ENCODE measurements at places on chromosomes 7 and 10. TPM values are rescaled to one million over a fixed set of nuclear protein-coding genes. Genes with fewer than 3 reads are reported as not detected.

The CCL26 gene
- 2.6 TPM for total RNA-seq

The APBB1IP gene
- total RNA-seq: not detected

The RBM20 gene
- total RNA-seq: 0.15 TPM

The PDZD7 gene
- total RNA-seq: 5.1 TPM

The TAS2R4 gene
- 0.63 TPM for total RNA-seq

The SLC39A12 gene
- total RNA-seq: not detected

The LIPJ gene
- total RNA-seq: not detected

The VPS37D gene
- 6.0 TPM for total RNA-seq

The RBP4 gene
- 1.1 TPM for total RNA-seq

The SLC26A3 gene
- not detected for total RNA-seq

The CRHR2 gene
- not detected for total RNA-seq

The EDRF1 gene
- 33.7 TPM for total RNA-seq

The IDI2 gene
- not detected for total RNA-seq

The PLEKHS1 gene
- not detected for total RNA-seq

The HKDC1 gene
- total RNA-seq: 0.03 TPM

The SEMA3C gene
- 2.1 TPM for total RNA-seq

The EMX2 gene
- total RNA-seq: not detected

The SYCE1 gene
- not detected for total RNA-seq

The AKR1B15 gene
- total RNA-seq: not detected

The AKR1C4 gene
- total RNA-seq: not detected

The ASAH2 gene
- total RNA-seq: 4.4 TPM

The TAF5 gene
- total RNA-seq: 26.0 TPM

The AGBL3 gene
- 1.7 TPM for total RNA-seq

The GDF10 gene
- total RNA-seq: not detected

The MPP7 gene
- total RNA-seq: 2.1 TPM

The TCAF2 gene
- total RNA-seq: 0.07 TPM

The C10orf143 gene
- 2.3 TPM for total RNA-seq

The INA gene
- total RNA-seq: 25.0 TPM

All from H7 (cell line).